ENCODE measurements at places on chromosomes 7 and 10.

- DNase-seq, result no peak
Observed at GRCh38 chr10:123996302-123996701, 97.1 kb downstream of the CHST15 start.

- DNase-seq, result no peak
Observed at GRCh38 chr10:33211106-33211878, 123.2 kb downstream of the NRP1 start.

DNA sequence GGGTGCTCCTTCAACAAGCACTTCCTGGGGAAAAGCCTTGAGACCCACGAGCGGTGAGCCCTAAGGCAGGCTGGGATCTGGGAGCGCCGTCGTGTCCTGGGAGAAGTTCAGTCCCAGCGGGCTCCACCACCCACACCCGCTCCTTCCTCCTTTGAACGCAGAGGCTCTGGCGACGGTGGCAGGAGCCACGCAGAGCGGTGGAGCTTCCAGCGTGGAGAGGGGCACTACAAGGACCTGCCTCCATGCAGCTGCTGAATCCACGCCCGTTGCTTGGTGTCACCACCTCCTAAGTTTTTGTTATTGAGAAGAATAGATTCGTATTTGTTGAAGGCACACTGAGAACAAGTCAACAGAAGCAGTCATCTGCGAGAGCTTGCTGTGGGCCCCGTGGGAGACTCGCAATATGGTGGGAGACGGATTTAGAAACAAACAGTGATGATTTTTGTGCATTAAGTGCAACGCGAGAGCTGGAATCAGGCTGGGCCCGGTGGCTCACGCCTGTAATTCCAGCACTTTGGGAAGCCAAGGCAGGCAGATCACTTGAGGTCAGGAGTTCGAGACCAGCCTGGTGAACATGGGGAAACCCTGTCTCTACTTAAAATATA is 60.1 kb upstream of the SDK1 start:
- DNase-seq, result no peak

DNA sequence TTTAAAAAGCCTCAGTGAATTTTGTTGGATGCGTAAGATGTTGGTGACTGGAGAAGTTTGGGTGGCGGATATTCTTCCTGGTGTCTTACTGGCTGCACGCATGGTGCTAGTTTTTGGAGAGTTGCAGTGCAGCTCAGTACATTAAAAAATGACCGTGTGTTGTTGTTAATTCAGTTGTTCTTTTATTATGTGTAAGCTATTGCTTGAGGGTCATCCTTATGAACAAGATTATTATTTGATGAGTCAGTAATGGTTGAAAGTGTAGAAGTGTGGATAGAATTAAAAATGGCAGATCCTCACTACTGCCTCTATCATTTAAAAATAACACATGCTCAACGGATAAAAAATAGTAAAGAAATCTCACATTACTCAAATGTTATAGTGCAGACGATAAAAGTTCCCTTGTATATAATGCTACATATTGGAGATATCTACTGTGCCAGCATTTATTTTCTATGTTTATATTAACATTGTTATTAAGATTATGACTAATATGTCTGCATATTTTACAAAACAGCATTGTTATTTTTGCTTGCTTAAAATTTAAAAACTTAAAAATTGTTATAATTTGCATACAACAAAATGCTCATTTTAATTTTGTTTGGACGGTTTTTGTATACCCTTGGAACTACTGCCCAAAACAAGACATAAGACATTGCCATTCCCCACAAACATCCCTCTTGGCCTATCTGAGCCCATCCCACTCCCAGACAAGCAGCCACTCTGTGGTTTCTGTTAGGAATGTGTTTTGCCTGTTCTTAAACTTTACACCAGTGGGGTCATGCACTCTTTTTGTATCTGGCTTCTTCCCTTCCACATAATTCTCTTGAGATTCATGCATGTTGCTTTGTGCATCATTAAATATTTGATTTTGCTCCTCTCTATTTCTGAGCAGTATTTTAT is 142.0 kb downstream of the DOCK1 start:
- DNase-seq, result no peak

DNA sequence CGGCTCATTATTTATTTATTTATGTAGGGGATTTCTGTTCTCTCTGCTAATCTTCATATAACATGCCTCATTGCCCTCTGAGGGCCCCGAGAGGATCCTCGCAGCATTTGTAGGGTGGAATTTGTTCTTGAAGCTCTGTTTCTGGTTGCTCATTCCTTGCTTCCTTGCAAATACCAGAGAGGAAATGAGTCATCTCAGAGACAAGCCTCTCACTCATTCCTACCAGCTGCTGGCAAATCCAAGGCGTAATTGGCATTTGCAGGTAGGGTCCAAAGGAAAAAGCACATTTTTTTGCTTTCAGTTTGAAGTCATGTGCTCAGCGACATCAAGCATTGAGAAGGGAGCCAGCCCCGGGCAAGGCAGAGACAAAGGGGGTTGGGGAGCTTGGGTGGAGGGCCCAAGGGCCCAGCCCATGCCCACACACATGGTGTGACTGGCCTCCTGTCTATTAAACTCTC is 501.6 kb downstream of the GALNT17 start:
- peak; percentile 65 for DNase-seq

GRCh38 chr7:100884736-100885439 is 4.6 kb downstream of the UFSP1 start:
- no peak for DNase-seq

GRCh38 chr7:137850972-137851945 is 4.5 kb upstream of the DGKI start:
- no peak for DNase-seq

DNA sequence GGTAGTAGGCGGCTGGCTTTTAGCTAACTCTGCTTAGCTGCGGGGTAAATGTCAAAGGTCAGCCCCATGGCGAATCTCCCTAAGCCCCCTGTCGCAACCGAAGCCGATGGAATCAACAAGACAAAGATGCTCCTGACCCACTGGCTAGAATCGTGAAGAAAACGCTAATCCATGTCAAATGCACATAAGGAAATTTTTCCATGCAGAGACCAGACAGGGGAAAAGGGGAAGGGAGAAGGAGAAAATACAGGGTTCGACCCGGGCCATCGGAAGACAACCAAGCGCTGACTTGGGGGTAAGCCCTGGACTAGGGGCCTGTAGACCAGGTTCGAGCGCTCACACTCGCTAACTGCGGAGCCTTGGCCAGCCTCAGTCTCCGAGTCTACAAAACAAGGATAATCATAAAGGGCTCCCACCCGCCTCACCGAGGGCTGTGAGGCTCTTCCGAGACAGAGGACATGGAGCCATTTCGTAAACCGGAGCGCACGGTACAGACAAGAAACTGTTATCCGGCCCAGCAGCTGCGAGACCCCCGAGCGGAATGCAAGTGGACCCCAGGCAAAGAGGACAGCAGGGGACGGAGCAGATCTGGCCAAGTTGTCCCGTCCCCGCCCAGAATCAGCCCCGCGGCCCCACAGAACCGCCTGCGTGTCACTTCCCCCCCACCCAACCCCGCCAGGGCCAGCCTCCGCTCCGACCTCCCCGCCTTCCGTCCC is 507 bp downstream of the SAR1A start:
- no peak for DNase-seq

GRCh38 chr10:123009105-123009820 is 457 bp downstream of the ACADSB start:
- DNase-seq, result peak; percentile 21

- DNase-seq, result peak; percentile 19
Observed at GRCh38 chr7:40329601-40330153, 194.9 kb downstream of the SUGCT start.

GRCh38 chr10:103262229-103262628 is 14.7 kb upstream of the INA start:
- DNase-seq, result no peak

- no peak for DNase-seq
Observed at GRCh38 chr10:44477046-44477425, 92.1 kb upstream of the CXCL12 start.

DNA sequence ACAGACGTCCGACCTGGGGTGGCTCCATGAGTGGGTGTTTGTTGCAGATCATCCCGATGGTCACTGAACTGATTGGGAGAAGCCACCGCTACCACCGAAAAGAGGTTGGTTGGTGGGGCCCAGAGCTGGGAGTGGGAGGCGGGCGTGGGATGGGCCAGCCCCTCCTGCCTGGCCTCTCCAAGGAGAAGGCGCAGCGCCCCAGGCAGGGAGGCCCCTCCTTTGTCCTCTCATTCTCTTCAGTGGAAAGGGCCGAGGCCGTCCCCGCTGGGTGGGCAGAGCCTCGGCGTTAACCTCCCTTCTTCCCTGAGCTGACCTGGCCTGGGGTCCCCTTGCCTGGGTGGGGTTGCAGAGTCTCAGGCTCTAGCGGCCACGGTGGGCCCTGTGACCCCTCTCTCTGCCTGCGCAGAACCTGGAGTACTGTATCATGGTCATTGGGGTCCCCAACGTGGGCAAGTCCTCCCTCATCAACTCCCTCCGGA is 5.2 kb downstream of the MTG1 start:
- no peak for DNase-seq

- no peak for DNase-seq
Observed at GRCh38 chr7:110609336-110609735, 481.6 kb upstream of the LRRN3 start.

DNA sequence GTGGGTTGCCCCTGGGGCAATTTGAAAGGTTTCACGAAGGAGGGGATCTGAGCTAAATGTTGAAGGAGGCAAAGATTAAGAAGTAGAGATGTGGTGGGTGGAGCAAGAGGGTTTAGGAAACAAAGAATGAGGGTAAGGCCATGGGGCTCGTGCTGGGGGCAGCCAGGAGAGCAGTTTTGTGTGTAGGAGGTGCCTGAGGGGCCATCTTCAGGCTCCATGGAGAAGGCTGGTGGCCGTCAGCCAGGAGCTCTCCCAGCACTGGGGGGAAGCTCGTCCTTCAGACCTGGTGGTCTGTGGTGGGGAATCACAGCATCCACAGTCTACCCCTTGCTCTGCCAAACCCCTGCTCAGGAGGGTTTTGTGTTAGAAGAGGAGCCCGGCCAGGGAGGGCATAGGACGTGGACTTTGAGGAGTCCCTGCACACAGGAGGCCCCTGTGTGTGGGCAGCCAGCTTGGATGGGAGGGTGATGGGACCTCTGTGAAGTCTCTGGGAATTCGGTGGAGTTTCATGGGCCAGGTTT is 11.8 kb upstream of the CXCL12 start:
- peak; percentile 31 for DNase-seq

GRCh38 chr10:128080641-128081040 is 45.6 kb downstream of the MKI67 start:
- no peak for DNase-seq

GRCh38 chr10:79494871-79495705 is 17.2 kb upstream of the EIF5AL1 start:
- DNase-seq, result no peak

DNA sequence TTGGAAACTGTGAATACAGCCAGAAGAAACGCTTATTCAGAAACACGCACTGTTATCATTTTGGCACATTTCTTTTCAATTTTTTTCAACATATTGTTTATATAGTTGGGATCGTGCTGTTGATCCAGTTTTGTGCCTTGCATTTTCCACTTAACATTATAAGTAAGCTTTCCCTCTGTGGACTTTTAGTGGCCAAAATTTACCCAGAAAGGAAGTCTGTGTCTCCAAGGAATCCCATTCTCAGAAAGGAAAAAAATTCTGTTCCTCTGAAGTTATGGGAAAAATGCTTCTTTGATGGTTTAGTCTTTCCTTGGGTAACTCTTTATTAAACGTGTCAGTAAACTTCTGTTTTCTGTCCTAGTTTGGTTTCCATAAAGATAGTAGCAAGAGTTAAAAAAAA is 280.0 kb downstream of the REEP3 start:
- no peak for DNase-seq

DNA sequence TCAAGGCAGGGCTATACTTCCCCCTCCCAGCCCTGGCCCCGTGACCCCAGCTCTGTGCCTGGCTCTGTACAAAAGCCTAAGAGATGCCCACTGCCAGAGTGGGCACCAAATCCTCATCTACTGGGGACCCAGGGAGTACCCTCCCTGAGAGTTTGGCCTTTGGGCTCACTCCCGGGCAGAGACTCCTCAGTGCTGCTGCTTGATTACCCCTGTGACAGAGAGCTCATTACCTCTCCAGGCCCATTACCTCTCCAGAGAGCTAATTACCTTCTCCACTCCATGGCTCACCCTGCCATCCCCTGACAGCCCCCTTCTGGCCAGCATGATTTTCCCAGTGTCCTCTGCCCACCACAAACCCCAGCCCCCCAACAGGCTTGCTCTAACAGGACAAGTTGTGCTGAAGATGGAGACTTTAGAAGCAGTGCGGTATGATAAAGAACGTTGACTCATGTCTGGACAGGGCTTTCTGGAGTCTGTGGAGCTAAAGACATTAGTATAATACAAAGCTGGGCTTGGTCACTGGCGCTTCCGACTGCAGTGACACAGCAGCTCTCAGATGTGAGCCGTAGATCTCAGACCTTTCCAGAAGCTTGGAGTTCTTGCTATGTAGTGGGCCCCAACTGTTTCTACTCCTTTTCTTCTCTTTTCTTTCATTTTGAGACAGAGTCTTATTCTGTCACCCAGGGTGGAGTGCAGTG is 111.3 kb upstream of the KCTD7 start:
- DNase-seq, result no peak

- DNase-seq, result no peak
Observed at GRCh38 chr7:150717814-150718420, 1.5 kb downstream of the GIMAP1 start.

GRCh38 chr10:75106242-75106641 is 5.2 kb upstream of the SAMD8 start:
- DNase-seq, result no peak

DNA sequence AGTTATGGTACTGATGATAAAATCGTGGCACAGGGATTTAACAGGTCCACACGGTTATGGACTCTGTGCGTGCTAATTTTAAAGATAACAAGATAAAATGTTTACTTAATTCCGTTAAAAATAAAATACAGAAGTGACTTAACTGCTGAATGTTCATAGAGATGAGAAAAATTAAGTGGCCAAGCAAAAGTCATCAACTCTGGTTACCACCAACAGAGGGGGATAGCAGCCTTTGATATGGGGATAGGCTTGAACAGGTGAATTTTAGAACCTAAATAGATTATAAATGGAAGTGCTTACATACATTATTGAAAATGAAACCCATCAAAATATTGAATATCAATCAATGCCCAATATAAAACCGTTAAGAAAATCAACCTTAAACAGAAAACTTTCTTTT is 245.0 kb downstream of the WDR37 start:
- no peak for DNase-seq

DNA sequence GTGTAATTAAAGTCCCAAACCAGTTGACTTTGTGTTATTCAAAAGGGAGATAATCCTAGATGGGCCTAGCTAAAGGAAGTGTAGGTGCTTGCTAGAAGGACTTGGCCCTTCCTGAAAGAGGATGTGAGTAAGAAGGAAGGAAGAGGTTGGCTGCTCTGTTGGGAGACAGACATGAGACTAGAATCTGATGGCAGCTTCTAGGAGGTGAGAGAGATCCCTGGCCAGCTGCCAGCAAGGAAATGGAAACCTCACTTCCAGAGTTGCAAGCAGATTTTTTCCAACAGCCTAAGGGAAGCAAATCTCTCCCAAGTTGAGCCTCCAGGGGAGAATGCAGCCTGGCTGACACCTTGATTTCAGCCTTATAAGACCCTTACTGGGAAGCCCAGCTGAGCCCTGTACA is 368.4 kb upstream of the ZMIZ1 start:
- no peak for DNase-seq

GRCh38 chr10:14904316-14904732 is 25.7 kb downstream of the SUV39H2 start:
- no peak for DNase-seq
